Inflammatory macrophage (primary cell): ENCODE measurements at places on chromosomes 1 and 21.

- DNase-seq, result peak; percentile 57
Observed at GRCh38 chr1:26771643-26772321, 16.0 kb upstream of the PIGV start.

DNA sequence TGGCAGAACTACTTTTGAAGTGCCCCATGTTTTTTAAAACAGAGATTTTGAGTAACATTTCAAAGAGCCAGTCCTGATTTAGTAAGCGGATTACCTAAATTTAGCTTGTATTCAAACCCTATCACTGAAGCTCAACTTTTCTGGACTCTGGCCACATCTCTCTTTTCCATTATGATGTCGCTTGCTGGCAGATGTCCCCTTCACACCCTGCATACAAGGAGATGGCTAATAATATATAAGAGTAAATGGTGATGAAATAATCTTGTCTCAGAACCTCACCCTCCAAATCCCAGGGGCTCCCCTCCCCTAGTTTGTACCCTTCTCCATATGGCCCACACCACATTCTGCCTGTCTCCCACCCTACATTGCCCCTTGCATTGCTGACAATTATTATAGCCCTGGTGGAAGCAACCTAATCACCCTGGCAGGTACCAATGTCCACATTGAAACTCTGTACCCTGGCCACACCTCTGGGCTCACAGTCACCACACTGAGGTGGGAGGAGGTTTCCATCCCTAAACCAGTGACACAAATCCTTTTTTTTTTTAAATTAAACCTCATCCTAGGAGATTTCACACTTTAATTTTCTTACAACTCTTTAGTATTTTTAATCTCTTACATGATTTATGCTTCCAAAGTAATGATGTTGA, 106.0 kb upstream of the SYT6 start:
- no peak for DNase-seq

DNA sequence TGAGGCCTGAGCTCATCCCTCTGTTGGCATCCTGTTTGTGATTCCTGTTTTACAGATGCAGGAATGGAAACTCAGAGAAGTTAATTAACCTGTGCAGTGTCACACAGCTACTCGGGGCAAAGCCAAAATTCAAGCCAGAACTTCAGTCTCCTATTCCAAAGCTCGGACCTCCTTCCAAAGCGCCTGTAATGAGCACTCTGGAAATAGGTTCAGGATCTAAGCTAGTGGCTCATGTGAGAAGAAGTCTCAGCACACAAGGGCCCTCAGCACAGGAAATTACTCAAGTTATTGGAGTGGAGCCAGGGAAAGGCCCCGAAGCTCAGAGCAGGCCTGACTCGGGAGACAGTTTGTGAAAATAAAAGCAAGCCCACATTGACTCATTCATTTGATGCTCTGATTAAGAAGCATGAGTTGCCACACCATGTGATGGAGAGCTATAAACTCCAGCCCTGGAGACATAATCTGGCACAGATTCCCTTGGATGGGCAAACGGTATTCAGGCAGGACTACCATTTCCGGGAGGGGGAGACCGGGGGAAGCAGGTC, 50.6 kb upstream of the LYST start:
- peak; percentile 98 for DNase-seq

DNA sequence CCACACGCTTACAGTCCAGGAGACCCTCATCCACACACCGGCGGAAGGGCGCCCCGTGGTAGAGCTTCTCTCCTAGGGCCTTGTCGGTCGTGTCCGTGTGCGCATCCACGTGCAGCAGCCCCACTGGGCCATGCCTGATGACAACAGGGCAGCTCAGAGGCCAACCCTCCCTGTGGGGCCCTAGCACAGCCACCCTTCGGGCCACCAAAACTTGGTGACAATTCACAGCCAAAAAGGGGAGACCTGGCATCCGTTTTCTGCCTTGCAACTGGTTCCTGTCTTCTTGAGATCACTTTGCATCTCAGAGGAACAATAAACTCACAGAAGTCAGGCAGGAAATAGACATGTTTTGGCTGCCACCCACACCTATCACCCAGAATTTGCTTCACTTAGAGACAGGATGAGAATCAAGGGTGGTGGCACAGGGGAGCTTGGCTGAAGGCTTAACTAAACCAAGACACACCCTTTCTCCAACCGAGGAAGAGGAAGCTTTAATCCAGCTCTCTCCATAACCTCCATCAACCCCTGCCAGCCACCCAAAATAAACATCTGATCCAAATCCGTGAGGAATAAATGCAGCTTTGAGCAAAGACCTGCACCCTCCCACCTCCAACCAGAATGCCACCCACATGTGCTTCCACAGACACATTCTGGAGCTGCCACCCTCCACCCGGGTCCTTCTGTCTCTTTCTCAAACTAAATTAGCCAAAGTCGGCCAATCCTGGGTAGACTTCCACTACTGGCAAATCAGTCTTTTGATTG, 5.7 kb downstream of the AGMAT start:
- DNase-seq, result no peak

- DNase-seq, result no peak
Observed at GRCh38 chr1:237471377-237471776, 419.3 kb downstream of the ZP4 start.

- DNase-seq, result no peak
Observed at GRCh38 chr1:101200513-101200912, 36.3 kb upstream of the S1PR1 start.

DNA sequence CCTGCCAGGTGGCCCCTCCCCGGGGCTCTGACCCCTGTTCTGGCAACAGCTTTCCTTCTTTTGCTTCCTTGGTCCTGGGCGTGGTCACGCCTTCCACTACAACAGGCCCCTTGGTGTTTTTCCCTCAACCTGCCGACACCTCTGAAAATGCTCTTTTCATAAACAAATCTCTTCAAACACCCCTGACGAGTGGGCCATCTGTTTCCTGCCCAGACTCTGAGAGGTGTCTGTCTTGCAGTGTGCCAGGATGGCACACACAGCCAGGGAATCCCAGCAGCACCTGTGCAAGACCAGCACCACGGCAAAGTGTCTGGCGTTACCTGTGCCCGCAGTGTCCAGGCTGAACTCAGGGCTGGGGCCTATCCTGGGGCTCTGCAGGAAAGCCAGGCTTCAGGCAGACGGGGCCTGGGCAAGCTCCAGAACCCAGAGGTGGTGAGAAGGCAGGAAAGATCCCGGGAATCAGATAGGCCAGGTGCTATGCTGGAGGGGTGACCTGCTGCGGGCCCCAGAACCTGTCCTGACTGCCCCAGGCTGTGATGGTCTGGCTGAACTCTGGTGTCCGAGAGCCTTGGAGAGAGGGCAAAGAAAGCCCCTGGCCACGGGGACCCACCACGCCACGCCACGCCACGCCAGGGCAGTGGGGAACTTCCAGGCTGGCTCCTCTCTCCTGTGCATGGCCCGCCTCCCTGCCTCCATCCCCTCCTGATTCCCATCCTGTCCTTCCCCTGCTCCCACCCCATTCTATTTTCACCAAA, 88.9 kb downstream of the SIK1 start:
- DNase-seq, result no peak

DNA sequence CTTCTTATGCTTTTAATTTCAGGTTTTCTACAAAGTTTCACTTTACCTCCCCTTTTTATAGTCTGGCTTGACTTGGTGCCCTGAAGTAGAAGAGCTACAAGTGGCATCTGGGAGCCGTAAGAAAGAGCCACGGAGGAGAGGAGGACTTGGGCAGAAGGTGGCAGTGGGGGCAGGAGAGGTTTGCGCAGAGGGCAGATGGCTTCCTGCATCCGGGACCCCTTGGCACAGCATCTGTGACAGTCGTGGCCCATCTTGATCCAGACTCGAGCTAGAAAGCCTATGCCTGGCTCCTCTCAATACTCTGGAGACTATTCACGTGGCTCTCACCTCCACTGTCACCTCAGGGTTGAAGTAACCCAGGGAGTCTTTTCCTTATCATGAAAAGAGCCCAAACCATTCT, 169.1 kb downstream of the DYRK1A start:
- DNase-seq, result no peak

DNA sequence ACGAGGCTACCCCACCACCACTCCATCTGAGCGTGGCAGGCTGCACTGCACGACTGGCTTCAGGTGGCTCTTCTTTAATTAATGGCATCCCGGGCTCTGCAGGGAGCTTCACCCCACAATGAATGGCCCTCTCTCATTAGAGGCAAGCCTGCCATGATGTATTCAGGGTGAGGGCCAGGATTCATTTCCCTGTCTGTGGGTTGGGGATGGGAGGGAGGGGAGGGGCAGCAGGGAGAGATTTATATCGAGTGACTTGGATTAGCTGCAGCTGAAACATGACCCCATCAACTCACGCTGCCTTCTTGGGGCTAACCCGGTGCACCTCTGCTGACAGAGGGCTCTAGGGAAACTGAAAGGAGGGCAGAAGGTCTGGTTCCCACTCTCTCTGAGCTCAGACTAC, 54.2 kb downstream of the ERI3 start:
- DNase-seq, result no peak

- DNase-seq, result no peak
Observed at GRCh38 chr1:169124459-169124858, 18.0 kb downstream of the ATP1B1 start.
